ENCODE measurements at places on chromosomes 11 and 22.

GRCh38 chr22:49449811-49450446 lies 377.7 kb downstream of the BRD1 start:
- no peak overlapping the region for H3K4me3 ChIP-seq
- peaks cover 6% of the 10 kb centered on the region for H3K27me3 ChIP-seq
- DNase-seq: peak; percentile 59
- H3K27ac ChIP-seq: no peak overlapping the region

GRCh38 chr22:26558248-26558895 lies 31.6 kb downstream of the TPST2 start:
- H3K27ac ChIP-seq: no peak overlapping the region
- no peak for DNase-seq
- no peak overlapping the region for H3K4me3 ChIP-seq

DNA sequence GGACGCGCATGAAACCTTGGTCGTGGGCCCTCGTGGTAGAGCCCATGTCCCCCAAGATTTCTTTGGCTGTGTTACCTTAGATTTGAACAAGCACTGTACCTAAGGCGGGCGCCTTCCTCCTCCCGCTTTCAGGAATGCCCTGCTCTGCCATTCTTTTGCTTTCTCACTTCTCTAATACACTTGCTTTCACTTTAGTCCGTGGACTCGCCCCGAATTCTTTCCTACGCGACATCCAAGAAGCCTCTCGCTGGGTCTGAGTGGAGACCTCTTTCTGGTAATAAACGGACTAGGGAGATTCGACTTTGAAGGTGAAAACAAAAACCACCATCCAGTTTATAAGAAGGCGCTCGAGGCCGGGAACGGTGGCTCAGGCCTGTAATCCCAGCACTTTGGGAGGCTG lies 1.2 kb upstream of the NUP50 start:
- H3K4me3 ChIP-seq: peak overlapping the region; percentile 98
- H3K36me3 ChIP-seq: no peaks in the 10 kb centered on the region
- DNase-seq: no peak
- no peaks in the 10 kb centered on the region for H3K27me3 ChIP-seq
- H3K4me1 ChIP-seq: peaks cover 58% of the 10 kb centered on the region

DNA sequence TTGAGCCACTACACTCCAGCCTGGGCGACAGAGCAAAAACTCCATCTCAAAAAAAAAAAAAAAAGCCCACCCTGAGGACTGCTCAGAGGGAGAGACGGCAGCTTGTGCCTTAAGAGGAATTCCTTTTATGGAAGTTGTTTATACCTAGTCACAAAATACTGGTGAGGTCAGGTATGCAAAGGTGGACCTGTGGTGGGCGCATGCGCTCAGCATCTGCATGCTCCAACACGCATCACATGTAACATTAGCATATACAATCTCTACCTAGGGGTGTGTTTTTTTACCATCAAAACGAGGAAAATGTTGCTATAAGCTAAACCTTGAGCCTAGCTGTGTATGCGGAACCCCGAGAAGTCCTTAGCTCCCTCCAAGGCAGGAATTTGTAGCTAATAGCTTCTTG lies 6.8 kb upstream of the SART1 start:
- no peak overlapping the region for H3K27ac ChIP-seq
- no peak overlapping the region for H3K4me3 ChIP-seq
- DNase-seq: no peak
- H3K36me3 ChIP-seq: no peaks in the 10 kb centered on the region

GRCh38 chr11:33500861-33501479 lies 199.7 kb downstream of the C11orf91 start:
- no peak overlapping the region for H3K4me3 ChIP-seq
- no peaks in the 10 kb centered on the region for H3K27me3 ChIP-seq
- no peak overlapping the region for H3K27ac ChIP-seq
- no peak for DNase-seq
- H3K36me3 ChIP-seq: no peaks in the 10 kb centered on the region
- no peaks in the 10 kb centered on the region for H3K4me1 ChIP-seq

DNA sequence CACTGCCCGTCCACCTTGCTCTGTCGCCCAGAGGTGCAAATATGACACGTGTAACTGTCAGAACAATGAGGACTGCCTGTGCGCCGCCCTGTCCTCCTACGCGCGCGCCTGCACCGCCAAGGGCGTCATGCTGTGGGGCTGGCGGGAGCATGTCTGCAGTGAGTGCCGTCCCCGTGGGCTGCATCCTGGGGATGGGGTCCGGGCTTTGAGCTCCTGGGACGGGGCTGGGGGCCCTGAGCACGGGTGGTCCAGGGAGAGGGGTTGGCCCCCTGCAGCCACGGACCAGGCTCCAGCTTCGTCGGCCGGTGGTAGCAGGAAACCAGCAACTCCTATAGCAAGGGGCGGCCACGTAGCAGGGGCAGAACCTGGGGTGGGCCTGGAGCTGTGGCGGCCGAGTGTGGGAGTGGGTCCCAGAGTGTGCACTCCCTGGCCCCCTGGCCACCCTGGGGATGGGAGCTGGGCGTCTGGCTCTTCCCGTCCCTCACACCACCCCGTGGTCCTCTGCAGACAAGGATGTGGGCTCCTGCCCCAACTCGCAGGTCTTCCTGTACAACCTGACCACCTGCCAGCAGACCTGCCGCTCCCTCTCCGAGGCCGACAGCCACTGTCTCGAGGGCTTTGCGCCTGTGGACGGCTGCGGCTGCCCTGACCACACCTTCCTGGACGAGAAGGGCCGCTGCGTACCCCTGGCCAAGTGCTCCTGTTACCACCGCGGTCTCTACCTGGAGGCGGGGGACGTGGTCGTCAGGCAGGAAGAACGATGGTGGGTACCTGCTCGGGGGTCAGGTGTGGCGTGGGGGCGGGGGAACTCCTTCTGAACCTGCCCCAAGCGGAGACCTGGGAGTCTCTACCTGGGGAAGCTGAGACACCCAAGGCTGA lies 10.1 kb downstream of the MUC2 start:
- H3K27ac ChIP-seq: no peak overlapping the region
- no peak for DNase-seq
- H3K36me3 ChIP-seq: no peaks in the 10 kb centered on the region
- no peaks in the 10 kb centered on the region for H3K4me1 ChIP-seq

GRCh38 chr11:60338053-60338452 lies 11.0 kb downstream of the MS4A6E start:
- no peaks in the 10 kb centered on the region for H3K27me3 ChIP-seq
- H3K27ac ChIP-seq: no peak overlapping the region
- H3K36me3 ChIP-seq: no peaks in the 10 kb centered on the region
- H3K4me3 ChIP-seq: no peak overlapping the region
- no peak for DNase-seq

DNA sequence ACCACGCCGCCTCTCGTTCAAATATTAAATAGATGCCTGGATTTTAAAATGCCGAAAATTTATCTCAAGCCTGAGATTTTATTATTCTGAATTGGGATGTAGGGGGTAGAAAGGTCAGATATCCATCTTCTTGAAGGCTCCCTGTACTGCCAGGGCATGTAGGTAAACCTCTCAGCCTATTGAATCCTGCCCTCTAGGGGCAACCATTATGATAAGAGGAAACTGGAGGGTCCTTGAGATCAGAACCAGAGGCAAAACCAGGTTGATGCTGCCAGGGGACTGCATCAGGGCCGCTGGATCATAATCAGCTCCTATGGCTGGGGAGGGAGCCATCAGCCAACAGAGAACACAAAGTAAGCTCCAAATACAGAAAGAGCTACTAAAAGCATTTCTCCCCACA lies 92.4 kb downstream of the KCNC1 start:
- H3K36me3 ChIP-seq: no peaks in the 10 kb centered on the region
- H3K27me3 ChIP-seq: no peaks in the 10 kb centered on the region
- no peak overlapping the region for H3K27ac ChIP-seq
- no peak for DNase-seq

DNA sequence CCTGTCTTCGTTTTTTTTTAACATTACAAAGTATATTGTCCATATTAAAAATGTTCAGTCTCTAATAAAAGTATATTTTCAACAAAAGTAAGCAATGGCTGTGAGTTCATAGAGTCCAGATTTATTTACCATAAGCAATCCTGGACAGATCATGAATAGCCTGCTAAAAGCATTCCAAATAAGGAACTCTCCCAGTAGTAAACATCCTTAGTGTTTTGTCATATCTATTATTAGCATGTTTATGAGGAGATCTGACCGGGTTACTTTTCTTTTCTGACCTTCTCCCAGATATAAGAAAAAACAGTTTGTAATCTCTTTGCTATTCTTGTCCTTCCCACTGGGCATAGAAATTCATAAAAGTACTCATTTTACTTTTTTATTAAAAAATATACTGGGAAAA lies 403.9 kb upstream of the ANO3 start:
- H3K36me3 ChIP-seq: no peaks in the 10 kb centered on the region
- H3K4me1 ChIP-seq: no peaks in the 10 kb centered on the region
- no peak for DNase-seq
- H3K4me3 ChIP-seq: no peak overlapping the region

DNA sequence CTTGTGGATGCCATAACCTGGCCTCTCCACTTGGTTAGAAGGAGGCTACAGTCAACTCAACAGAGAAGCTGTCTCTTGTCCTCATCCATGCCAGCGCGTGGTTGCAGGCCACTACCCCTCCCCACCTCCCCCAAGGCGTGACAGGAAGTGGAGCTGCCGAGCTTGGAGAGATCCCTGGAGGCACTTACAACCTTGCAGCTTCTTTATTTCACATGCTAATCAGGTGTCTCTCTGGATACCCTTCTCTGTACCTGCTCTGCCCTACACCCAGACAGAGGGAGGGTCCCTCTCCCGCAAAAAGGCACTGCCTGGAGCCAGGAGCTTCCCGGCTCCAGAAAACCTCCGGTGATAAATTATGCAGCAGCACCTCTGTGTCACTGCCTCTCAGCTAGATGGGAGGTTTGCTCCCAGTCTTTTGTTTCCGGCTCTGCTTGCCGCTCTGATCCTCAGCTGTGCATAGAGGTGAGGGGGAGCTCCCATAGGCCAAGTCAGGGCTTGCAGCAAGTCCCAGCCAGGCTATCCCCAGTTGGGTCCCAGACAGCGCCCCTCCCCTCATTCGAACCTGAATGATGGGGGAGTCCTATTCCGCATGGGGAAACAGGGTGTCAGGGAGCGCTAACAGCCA lies 5.7 kb downstream of the LRP4 start:
- H3K4me1 ChIP-seq: peaks cover 12% of the 10 kb centered on the region
- no peaks in the 10 kb centered on the region for H3K36me3 ChIP-seq
- no peak overlapping the region for H3K4me3 ChIP-seq
- no peak for DNase-seq

DNA sequence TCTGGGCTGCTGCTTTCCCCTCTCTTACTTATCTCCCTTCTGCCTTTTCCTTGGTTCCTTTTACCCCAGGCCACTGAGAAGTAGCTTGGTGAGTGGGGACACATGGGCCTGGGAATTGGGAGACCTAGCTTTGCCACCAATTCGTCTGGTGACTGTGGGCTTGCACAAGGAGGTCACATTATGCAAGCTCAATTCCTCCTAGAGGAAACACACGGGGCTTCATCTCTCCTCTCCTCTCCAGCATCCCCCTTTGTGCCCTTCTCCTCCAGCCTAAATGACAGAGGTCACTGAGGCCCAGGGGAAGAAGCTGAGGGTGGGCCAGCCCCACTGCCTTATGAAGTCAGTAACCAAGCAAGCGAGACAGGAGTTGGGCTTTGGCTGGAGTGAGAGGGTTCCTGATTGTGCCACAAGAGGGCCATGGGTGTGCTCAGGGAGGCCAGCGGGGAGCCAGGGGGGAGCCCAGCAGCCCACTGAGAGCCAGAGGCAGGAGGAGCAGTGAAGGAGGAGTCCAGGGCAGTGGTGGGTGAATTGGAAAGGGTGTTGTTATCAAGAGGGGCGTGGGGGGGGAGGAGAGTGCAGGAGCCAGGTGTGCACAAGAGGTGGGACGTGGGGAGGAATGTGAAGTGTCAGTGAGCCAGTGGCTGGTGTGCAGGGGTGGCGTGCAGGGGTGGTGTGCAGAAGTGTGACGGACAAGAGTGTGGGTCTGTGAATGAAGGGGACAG lies 2.0 kb downstream of the CLCF1 start:
- no peaks in the 10 kb centered on the region for H3K27me3 ChIP-seq
- DNase-seq: peak; percentile 54
- H3K36me3 ChIP-seq: no peaks in the 10 kb centered on the region
- H3K4me3 ChIP-seq: no peak overlapping the region

DNA sequence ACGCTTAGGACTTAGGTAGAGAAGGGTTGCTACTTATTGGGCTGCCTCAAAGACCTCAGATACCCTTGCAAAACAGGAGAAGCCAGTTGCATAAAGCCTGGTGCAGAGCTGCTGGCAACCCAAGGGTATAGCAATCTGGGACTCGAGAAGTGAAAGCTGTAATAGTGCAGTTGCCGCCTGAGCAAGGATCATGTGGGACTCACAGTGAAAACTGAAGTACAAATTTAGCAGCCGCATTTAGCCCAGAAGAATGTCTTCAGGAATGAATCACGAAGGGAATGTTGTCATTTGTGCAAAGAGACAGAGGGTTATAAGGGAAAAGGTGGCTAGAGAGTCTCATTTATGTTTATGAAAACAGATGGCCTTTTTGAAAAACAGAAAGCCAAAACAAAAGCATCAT lies 267.2 kb downstream of the TENM4 start:
- H3K27me3 ChIP-seq: no peaks in the 10 kb centered on the region
- no peaks in the 10 kb centered on the region for H3K36me3 ChIP-seq
- no peak for DNase-seq
- no peak overlapping the region for H3K4me3 ChIP-seq
- no peak overlapping the region for H3K27ac ChIP-seq

DNA sequence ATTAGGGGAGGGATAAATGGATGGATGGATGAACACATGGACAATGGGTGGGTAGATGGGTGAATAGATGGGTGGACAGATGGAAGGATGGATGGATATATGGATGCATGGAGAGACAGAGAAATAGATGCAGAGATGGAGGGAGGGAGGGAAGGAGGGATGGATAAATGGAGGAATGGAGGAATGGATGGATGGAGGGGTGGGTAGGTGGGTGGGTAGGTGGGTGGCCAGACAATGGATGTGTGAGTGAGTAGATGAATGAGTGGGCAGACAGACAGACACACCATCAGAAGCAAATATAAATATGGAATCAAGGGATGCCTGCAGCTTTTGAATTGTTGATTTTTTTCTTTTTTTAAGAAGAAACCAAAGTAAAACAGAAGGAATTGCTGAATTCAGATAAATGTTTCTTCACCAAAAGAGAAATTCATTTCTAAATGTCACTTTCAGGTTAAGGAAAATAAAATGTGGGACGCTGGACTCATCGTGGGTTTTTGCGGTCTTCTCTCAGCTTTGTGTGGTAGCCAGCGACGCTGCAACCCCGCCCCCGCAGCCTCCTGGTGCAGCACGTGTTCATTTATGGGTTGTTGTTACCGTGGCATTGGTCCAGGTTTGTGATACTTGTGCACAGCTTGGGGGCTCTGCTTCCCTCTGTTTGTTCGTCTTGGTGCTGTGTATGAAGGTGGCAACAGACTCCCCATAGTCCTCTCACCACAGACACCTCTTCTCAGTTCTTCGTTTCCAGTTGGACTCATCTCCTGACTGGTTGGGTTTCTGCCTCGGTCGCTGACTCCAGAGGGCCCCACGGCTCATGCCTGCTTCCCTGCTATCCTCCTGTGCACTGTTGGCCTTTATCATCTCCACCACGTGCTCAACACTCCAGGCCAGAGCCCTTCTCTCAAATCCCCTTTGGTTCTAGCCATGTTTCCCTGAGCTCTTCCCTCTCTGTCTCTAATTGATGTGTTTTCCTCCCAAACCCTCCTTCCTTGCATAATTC lies 76.4 kb downstream of the CDKN1C start:
- no peaks in the 10 kb centered on the region for H3K36me3 ChIP-seq
- peaks cover 42% of the 10 kb centered on the region for H3K4me1 ChIP-seq
- peak; percentile 54 for DNase-seq
- no peaks in the 10 kb centered on the region for H3K27me3 ChIP-seq
- H3K27ac ChIP-seq: no peak overlapping the region
- H3K4me3 ChIP-seq: no peak overlapping the region
